ENCODE measurements at places on chromosomes 16 and 17.
A peak's percentile ranks its signal among the peaks of the same experiment; 100 is the strongest.

DNA sequence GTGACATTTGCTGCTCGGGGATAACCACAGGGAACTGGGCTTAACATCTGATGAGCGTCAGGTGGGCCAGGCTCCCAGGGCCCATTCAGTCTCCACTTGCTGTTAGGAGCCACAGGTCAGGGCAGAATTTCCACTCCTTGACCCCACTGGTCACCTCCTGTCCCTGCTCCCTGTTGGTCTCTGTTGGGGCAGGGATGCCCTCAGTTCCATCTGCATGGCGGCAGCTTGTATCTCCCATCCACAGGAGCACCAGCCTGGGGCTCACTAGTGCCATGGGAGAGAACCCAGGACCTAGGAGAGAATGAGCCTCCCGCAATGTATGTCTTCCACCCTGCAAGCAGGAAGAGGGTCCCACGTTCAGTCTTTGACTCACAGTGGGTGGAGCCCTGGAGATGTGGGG lies 212.1 kb downstream of the CCDC182 start:
- no peak for DNase-seq

DNA sequence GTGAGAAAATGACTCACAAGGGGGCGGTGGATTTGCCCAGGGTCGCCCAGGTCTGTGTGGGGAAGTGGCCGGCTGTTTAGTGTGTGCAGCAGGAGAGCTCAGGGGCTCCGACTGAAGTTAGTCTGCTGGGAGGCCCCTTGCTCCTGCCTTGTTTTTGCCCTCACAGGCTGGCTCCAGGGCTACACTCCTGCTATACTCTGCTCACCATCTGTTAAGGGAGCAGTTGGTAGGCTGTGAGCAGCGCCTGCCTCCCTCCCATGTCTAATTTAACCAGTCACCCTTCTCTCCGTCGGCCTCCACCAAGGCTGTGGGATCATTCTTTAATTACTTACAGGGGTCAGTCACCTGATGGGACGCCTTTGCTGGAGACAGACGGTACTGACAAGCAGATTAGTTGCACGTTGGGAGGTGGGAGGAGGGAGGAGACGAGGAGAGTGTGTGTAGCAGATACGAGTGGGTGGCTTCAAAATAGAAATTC lies 35.5 kb downstream of the KSR1 start:
- no peak for DNase-seq

DNA sequence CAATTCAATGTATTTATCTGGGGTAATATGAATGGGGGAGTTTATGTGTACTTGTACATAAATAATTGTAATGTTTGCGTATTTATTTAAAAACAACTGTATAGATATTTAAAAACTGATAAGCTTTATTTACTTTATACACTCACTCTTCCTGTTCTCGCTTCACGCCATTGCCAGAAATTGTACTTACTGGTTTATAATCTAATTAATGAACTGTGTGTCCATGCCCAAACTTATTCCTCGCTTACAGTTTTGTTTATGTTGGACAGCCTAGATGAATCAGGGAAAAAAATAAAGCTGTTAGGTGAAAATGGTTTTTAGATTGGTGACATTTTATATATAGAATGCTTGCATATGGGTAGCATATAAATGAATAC lies 30.8 kb downstream of the AATF start:
- DNase-seq: no peak

DNA sequence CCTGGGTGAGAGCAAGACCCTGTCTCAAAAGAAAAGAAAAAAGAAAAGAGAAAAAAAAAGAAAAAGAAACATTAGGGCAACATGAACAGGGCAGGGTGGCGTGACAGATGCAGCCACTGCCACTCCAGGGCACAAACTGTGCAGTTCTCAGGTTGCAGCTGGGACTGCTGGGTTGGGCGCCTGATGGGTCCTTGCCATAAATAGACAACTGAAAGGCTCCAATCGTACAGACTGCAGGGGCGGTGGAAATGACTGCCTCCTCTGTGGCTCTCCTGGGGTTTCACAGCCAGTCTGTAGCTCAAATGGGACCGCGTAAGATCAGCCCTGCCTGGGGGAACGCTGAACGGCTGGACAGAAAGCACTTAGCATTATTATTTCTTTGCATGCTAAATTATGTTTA lies 130.7 kb downstream of the CPPED1 start:
- DNase-seq: no peak

DNA sequence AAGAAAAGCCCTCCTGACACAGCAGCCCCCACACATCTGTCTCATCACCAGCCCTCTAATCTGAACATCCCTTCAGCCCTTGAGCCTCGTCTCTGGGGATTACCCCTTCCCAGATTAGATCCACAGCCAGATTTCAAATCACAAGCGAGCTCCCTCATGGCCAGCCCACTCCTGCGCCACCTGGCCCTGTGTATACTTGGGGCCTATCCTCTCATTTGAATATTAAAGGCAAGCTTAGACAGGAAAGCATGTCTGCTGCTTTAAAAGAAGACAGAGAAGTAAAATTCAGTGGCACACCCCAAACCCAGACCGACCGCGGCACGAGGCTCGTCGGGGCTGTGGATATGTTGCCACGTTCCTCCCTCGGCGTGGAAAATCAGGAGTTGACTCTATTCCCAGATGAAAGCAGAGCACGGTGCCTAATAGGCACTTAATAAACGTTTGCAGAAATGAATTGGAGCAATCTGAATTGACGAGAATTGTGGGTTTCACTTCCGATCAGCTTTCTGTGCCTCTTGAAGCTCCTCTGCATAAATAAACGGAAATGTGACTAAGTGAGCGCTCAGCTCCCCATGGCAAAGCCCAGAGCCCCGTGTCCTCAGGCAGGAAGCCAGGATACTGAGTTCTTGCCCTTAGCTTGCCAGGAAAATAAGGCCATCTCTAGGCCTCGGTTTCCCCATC lies 108.0 kb downstream of the CCDC182 start:
- DNase-seq: no peak

- no peak for DNase-seq
Observed at GRCh38 chr17:45115871-45116270, 16.4 kb downstream of the PLCD3 start.

- peak; percentile 53 for DNase-seq
Observed at GRCh38 chr17:79220713-79221291, 146.2 kb downstream of the ENGASE start.

- DNase-seq: no peak
Observed at GRCh38 chr16:52758473-52758855, 211.5 kb upstream of the TOX3 start.

- DNase-seq: no peak
Observed at GRCh38 chr17:45307290-45308015, 9.4 kb downstream of the MAP3K14 start.

DNA sequence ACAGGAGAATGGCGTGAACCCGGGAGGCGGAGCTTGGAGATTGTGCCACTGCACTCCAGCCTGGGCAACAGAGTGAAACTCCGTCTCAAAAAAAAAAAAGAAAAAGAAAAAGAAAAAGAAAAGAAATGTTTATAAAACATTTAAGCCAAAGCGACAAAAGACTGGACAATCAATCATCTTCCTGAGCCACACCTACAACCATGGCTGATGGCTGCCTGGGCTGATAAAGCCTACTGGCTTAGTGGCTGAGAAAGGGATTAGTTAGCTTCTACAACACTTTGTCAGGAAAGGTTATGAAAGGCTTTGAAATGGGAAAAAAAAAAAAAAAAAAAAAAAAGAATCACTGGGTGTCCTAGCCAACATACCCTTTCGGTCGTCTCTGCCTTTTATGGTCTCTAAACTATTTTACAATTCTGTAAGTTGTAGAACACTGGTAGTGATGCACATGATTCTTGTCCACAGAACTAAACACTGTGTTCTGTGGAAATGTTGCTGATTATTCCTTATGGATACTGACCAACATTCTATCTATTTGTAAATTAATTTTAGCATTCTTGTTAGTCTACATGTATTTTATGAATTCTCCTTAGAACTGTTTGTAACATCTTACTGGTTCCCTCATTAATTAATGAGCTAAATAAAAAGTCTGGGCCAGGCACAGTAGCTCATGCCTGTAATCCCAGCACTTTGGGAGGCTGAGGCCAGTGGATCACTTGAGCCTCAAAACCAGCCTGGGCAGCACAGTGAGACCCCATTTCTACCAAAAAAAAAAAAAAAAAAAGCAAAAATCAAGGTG lies 45.5 kb downstream of the ZZEF1 start:
- no peak for DNase-seq

- no peak for DNase-seq
Observed at GRCh38 chr16:84026606-84027005, 16.0 kb downstream of the SLC38A8 start.

DNA sequence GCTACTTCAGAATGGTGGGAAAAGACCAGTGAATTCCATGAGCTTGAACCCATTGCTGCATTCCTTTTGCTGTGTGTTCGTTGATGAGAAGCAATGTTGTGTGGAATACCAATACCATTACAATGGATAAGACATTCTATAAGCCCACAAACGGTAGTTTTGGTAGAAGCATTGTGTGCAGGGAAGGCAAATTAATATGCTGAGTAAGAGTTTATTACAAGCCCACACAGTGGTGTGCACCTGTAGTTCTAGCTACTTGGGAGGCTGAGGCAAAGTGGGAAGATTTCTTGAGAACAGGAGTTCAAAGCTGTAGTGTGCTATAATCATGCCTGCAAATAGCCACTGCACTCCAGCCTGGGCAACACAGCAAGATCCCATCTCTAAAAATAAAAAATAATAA lies 19.9 kb upstream of the TENT4B start:
- no peak for DNase-seq

GRCh38 chr17:76234354-76234679 lies 6.0 kb downstream of the RNF157 start:
- DNase-seq: no peak

DNA sequence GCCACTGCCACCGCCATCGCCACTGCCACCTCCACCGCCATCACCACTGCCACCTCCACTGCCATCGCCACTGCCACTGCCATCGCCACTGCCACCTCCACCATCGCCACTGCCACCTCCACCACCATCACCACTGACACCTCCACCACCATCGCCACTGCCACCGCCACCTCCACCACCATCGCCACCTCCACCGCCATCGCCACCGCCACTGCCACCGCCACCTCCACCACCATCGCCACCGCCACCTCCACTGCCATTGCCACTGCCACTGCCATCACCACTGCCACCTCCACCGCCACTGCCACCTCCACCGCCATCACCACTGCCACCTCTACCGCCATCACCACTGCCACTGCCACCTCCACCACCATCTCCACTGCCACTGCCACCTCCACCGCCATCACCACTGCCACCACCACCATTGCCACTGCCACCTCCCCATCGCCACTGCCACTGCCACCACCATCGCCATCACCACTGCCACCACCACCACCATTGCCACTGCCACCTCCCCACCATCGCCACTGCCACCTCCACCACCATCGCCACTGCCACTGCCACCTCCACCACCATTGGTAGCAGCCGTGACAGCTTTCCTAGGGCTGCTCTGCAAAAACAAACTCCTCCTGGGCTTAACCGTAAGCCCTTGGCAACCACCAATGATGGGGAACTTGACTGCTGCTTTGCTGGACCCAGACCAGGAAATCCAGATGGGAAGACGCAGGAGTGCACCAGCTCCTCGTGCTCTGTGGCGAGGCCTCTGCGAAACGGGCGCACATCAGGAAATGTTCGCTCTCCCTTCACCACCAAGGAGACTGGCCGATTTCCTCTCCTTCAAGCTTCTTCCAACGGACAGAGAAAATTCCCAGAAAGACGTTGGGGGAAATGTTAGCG lies 147.2 kb downstream of the RBFOX3 start:
- DNase-seq: no peak

Data from neuronal stem cell (in vitro differentiated cells).